Activated CD8-positive, alpha-beta memory T cell treated with anti-CD3 and anti-CD28 coated beads, Interleukin-2, amount 10 ng/mL, durations not matched to agents 7 days and 5 days (primary cell): ENCODE measurements at places on chromosomes 2 and 18. TPM values are rescaled to one million over a fixed set of nuclear protein-coding genes. Genes with fewer than 3 reads are reported as not detected.

DNA sequence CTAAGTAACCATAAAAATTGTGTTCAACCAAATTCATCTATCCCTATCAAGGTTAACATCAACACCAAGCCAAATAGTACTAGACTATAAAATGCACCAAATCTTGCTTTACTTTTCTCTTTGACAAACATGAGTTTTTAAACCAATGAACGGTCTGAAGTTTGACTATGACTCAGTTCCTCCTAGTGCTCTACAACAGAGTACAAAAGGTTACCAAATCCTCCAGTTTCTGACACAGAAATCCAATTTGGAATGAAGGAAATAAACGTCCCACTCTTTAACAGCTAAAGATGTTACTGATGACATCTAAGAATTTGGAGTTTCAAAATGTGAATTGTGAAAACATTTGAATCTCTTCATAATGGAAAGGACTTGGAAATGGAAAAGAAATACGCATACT lies 11.8 kb upstream of the ACVR1 start:
- no peak overlapping the region for H3K4me3 ChIP-seq
- H3K27ac ChIP-seq: no peak overlapping the region
- H3K27me3 ChIP-seq: no peaks in the 10 kb centered on the region
- DNase-seq: no peak

DNA sequence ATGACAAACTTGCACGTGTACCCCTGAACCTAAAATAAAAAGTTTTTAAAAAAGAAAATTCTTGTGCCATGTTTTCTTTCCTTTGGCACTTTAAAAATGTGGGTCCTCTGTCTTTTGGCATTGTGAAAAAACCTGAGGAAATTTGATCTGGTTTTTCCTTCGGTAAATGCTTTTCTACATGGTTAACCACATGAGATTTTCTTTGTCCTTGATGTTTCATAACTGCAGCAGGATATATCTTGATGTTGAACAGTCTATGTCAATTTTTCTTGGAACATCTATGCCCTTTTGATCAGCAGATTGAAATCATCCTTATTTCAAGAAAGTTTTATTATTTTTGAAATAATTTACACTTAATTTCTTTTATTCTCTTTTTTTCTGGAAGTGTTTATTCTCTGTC lies 109.1 kb downstream of the TMEM17 start:
- no peaks in the 10 kb centered on the region for H3K4me1 ChIP-seq
- no peak overlapping the region for H3K27ac ChIP-seq
- no peaks in the 10 kb centered on the region for H3K36me3 ChIP-seq
- H3K27me3 ChIP-seq: no peaks in the 10 kb centered on the region

- no peak overlapping the region for H3K27ac ChIP-seq
- H3K4me3 ChIP-seq: no peak overlapping the region
- H3K27me3 ChIP-seq: no peaks in the 10 kb centered on the region
- DNase-seq: no peak
- H3K4me1 ChIP-seq: no peaks in the 10 kb centered on the region
Measured at GRCh38 chr2:4780679-4781078, 911.5 kb upstream of the SOX11 start.

- no peaks in the 10 kb centered on the region for H3K36me3 ChIP-seq
- no peak overlapping the region for H3K27ac ChIP-seq
- DNase-seq: no peak
- H3K27me3 ChIP-seq: no peaks in the 10 kb centered on the region
- no peaks in the 10 kb centered on the region for H3K4me1 ChIP-seq
- no peak overlapping the region for H3K4me3 ChIP-seq
Measured at GRCh38 chr2:40513201-40513600, 61.3 kb upstream of the SLC8A1 start.

TCF7L1 gene
- total RNA-seq: not detected

FEV gene
- not detected for total RNA-seq

RELCH gene
- total RNA-seq: 33.3 TPM

RAD51AP2 gene
- total RNA-seq: not detected

NTSR2 gene
- total RNA-seq: not detected
